ENCODE measurements at places on chromosomes 12 and 14.

GRCh38 chr12:56953314-56953713, 4.1 kb downstream of the RDH16 start:
- DNase-seq, result no peak

DNA sequence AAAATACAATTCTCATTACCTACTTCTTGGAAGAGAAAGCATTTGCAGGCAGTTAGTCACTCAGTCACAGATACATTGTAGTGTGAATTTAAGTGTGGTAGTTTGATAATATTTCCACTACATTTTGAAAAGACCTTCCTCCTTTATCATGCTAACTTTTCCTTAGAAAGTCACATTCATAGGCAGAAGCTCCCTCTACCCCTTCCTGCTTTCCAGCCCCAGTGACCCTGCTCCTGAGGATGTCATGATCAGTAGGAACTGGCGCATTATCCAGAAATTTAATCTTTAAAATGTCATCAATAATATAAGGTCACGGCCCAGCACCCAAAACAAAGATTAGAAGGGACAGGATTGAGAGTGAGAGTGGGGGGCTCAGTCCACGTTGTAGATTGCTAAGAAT, 707.4 kb upstream of the STXBP6 start:
- no peak for DNase-seq

- no peak for DNase-seq
Measured at GRCh38 chr14:45891417-45892080, 638.5 kb upstream of the MIS18BP1 start.

- no peak for DNase-seq
Measured at GRCh38 chr12:71536279-71536938, 96.8 kb downstream of the LGR5 start.

DNA sequence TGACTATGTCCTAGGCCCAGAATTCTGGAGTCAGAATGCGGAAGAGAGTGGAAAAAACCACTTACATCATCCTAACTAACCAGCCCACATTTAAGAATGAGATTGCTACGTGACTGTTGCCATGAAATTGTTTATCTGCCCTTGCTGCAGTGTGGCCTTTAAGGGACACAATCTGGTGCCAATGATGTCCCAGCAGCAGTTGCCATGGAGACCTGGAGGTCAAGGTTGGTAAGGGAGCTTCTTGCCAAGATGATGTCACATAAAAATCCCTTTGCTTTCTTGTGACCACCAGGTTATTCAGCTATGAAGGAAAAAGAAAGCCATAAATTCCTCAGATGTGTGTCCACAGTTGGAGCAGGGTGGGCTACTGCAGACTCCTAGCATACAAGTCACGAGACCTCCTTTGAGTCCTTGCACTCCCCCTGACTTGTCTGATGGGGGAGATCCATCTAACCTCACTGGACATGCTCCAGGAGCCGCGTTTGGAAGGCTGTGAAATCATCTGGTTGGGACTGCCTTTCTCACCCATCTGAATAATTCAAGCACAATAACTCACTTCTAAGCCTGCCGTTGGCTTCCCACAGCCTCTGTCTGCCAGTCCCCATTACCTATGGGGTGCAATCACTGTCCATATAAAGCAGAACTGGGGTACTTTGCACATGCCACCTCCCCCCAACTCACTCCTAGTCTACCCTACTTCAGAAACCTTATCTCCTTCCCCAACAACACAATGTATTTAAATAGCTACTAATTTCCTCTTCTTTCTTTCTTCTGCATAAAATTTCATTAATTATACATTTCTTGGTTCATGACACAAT, 165.6 kb downstream of the ZFP36L1 start:
- no peak for DNase-seq

- no peak for DNase-seq
Measured at GRCh38 chr12:127590868-127591267, 676.1 kb upstream of the TMEM132C start.

DNA sequence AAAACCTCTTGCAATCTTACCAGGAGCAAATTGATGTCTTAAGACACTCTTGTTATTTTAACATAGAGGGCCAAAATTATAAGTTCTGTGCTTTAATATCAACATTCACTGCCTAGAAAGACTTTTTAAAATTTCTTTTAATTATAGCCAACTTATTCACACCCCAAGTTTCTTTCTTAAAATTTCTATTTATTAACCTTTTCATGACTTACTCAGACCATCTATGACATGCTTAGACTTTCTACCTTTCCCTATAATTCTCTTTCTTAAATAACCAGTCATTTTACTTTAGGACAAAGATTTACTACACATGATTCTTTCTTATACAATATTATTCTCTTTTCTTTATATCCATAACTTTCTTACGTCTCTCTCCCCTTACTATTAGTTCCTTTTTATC, 220.4 kb downstream of the NUBPL start:
- DNase-seq, result no peak

- DNase-seq, result no peak
Measured at GRCh38 chr12:75483431-75483830, 2.9 kb downstream of the GLIPR1 start.

DNA sequence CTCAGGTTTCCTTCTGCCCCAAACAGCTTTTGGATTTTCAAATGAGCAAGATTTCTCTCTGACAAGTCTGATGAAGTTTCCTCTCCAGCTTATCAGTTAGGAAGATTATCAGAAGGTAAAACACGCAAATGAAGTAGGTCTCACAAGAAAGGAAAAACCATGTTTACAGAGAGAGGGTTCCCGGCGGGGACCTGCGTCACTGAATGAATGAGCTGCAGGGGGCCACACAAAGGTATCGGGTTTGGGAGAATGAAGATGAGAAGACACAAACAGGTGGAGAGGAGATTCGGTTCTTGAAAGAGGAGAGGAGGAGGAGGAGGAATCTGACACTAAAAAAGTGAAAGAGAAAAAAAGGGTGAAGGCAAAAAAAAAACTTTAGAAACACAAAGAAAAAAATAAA, 208.6 kb downstream of the CALM1 start:
- no peak for DNase-seq

GRCh38 chr12:11535127-11535526, 114.3 kb upstream of the ETV6 start:
- DNase-seq, result no peak

DNA sequence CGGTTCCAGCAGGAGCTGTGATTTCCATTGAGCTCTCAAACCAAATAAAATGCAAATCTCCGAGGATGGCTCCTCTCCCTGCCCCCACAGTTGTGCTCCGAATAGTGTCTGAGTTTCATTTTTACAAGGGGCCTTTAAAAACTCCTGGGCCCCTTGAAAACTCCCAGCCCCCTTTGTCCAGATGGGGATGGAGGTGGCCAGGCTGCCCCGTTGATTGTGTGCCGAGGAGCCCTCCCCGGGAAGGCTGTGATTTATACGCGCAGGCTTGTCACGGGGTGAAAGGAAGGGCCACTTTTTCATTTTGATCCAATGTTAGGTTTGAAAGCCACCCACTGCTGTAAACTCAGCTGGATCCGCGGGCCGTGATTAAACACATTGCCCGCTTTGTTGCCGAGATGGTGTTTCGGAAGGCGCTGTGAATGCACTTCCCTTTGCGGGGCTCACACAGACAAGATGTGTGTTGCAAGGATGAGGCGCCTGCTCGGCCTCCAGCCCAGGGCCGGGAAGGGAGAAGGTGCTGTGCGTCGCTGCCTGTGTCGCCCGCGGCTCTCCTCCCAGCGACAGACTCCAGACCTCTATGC, 98.8 kb downstream of the TMEM132C start:
- no peak for DNase-seq

DNA sequence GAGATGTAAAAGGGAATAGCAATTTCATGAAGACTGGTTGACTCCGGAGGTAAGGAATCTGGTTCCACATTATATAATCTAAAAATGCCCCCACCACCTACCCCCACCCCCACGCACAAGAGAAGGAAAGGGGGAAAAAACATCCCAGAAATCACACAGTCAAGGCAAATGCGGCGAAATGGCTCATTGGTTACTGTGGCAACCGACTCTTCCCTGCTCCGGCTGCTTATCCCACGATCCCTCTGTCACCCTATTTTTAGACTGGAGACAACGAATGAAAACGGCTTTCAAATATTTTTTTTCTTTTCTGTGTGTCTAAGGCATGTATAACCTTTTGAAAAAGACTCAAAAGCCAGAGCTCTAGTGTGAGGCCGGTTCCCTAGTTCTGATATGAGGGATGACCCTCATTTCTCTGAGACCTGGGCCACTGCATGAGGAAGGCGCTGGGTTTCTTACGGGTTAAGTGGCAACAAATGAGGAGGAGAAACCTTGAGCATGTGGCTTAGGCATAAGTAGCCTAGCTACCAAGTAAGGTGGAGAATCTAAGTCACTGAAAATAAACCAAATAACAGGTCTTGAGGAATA, 148.3 kb upstream of the GRIN2B start:
- no peak for DNase-seq

GRCh38 chr14:85445151-85445795, 84.7 kb upstream of the FLRT2 start:
- no peak for DNase-seq

- DNase-seq, result no peak
Measured at GRCh38 chr12:111905502-111905901, 63.5 kb downstream of the MAPKAPK5 start.

- DNase-seq, result no peak
Measured at GRCh38 chr14:54597795-54598443, 31.0 kb downstream of the SAMD4A start.

DNA sequence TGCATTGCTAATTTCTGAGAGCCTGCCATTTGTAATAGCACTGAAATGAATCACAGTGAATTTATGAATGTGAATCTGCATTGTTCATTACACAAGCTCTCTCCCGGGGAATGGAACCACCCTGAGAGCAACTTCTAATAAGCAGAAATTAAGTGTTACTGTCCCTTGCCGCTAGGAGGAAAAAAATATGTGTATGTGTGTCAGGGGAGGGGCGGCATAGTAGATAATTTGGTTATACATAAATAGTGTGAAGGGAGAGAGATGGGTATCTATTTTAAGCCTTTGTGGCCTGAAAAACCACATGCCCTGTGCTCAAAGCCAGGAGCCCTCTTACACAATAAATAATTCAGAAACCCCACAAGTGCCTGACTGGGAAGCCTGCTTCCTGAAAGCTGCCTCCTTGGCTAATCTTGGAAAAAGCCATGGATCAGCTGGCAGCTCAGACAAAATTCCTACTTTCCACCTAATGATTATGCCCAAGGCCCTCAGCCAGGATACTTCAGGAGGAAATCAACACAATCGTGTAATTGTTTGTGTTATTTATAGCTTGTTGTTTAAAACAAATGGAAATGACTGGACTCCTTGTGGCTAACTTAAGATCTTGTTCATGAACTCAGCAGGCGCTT, 366.2 kb upstream of the KITLG start:
- DNase-seq, result no peak

- no peak for DNase-seq
Measured at GRCh38 chr12:106025129-106025528, 113.6 kb downstream of the NUAK1 start.

DNA sequence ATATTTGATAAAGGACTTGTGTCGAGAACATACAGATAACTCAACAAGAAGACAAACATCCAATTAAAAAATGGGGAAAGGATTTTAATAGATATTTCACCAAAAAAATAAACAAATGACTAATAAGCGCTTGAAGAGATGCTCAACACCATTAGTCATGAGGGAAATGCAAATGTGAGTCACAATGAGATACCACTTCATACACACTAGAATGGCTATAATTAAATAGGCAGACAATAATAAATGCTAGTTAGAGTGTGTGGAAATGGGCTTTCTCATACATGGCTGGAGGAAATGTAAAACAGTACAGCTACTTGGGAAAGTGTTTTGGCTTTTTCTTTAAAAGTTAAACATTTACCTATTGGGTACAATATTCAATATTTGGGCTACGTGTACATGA, 34.8 kb downstream of the DLK1 start:
- no peak for DNase-seq

DNA sequence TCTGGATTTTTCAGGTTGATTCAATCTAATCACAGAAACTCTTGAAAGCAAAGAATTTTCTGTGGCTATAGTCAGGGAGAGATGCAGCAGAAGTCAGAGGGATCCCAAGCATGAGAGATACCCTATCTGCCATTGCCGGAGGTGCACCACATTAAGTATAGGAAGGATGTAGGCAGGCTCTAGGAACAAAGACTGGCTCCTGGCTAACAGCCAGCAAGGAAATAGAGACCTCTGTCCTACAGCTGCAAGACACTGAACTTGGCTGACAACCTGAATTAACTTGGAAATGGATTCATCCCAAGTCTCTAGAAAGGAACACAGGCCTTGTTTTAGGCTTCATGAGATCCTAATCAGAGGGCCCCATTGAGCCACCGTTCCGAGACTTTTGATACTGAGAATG, 364.9 kb upstream of the FLRT2 start:
- no peak for DNase-seq

DNA sequence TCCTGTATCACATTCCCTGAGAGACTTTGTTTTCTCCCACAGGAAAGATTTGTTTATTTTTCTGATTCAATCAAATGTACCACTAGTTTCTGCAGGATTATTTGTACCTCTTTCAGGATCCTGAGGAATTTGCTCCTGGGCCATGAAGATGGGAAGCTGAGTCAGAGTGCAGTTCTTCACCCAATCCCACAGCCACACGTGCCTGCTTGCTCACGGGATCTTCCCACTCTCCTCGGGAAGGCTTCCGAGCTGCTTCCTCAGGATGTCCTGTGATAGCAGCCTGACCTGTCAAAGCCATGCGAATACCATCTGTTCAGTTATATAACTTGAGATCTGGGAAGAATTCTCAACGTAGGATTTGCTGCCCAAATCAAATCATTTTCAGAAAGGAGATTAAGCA, 41.8 kb upstream of the HIF1A start:
- no peak for DNase-seq

- no peak for DNase-seq
Measured at GRCh38 chr14:56005191-56006053, 112.8 kb upstream of the PELI2 start.

- DNase-seq, result no peak
Measured at GRCh38 chr12:117805865-117806264, 162.9 kb downstream of the KSR2 start.

GRCh38 chr14:67060546-67060945, 128.7 kb upstream of the GARIN2 start:
- no peak for DNase-seq

DNA sequence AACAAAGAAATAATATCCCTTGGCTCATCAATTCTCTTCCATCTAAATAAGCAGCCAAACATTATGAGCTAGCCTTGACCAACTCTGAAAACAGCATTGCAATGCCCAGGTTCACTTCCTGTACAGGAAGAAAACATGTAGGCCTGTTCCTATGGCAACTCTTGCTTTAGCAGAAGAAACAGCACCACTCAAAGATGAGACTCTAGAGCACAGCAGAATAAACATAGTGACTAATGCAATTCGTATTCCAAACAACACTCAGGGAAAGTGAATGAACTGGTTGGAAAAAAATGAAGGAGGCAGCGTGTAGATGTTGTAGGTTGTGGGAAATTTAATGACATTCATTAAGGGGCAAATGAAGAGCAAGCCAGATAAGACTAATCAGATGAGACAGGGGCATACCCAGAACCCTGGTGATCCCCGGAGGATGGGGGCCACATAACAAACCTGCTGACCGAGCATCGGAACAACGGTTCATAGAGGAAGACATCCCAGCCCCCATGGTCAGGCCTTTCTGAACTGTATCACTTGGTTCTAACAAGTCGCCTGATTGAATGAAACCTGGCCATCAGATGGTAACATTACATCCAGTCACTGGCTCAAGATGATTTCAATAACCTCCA, 9.0 kb downstream of the ARHGDIB start:
- DNase-seq, result peak; percentile 89

- no peak for DNase-seq
Measured at GRCh38 chr12:27177706-27178105, 66.4 kb upstream of the STK38L start.

Data from CD4-positive, alpha-beta T cell treated with Interleukin-10 for 1 hour (primary cell).